ENCODE measurements at places on chromosomes 12 and 14. TPM values are rescaled to one million over a fixed set of nuclear protein-coding genes. Genes with fewer than 3 reads are reported as not detected.
A peak's percentile ranks its signal among the peaks of the same experiment; 100 is the strongest.

GRCh38 chr14:68820536-68820935 lies 27.7 kb upstream of the ZFP36L1 start:
- DNase-seq: no peak

GRCh38 chr14:54591461-54591860 lies 24.5 kb downstream of the SAMD4A start:
- DNase-seq: no peak

DNA sequence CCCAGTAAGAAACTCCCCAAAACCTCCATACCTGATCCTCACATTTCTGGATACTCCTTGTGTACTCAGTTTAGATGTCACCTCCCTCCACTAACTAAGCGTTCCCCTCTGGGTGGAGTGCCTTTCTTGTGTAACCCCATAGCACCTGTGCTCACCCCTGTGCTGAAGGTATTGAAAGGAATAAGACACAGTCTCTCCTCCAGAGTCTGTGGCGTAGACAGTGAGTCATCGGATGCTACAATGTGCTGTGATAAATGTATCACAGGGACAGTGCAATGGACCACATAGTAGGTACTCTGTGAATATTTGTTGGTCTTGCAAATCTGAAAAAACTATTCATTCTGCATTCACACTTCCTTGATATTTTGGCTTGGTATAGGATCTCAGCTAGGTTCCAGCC lies 30.8 kb downstream of the TSPAN9 start:
- DNase-seq: no peak

DNA sequence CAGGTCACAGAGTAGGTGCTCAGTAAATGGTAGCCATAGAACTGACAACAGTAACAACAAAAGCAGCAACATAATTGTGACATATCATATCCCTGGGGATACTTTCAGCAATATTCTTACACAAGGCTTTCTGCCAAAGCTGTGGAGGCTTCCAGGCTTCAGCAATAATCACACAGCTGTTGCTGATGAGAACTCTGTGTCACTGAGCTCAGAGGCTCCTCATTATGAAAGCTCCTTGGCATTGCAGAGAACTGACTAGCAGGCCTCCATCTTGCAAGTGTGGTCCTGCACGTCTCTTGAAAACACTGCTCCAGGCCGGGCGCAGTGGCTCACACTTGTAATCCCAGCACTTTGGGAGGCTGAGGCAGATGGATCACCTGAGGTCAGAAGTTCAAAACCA lies 97.3 kb upstream of the BTG1 start:
- no peak for DNase-seq

DNA sequence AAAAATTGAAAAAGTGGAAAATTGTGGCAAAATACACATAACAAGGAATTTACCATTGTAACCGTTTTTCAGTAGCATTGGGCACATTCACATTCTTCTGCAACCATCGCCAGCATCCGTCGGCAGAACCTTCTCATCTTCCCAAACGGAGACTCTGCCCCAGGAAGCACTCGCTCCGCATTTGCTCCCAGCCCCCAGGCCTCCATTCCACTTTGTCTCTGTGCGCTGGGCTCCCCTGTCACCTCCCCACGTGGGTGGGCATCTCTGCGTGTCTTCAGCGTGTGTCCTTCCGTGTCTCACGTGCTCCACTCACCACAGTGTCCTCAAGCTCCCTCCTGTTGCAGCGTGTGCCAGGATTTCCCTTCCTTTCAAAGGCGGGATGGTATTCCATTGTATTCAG lies 9.9 kb downstream of the GPR132 start:
- DNase-seq: no peak

- DNase-seq: no peak
Observed at GRCh38 chr12:121089031-121089812, 43.5 kb upstream of the P2RX7 start.

DNA sequence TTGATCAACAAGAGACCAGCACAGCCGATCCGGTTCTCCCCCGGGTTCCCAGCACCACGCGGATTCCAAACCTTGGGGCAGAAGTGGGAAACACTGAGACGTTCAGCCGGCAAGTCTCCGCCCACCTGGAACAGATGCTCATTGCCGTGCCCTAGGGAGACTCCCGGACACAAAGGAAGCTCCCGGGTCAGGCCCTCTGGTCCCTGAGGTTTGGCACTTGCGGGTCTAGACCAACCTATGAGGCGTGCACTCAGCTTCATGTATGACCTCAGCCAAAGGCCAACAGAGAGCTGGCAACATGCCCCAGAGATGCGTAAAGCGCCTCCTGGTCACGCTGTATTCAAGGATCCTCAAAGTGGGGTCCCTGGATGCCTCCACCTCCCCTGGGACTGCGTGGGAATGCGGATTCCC lies 2.5 kb downstream of the RIMBP2 start:
- DNase-seq: no peak

DNA sequence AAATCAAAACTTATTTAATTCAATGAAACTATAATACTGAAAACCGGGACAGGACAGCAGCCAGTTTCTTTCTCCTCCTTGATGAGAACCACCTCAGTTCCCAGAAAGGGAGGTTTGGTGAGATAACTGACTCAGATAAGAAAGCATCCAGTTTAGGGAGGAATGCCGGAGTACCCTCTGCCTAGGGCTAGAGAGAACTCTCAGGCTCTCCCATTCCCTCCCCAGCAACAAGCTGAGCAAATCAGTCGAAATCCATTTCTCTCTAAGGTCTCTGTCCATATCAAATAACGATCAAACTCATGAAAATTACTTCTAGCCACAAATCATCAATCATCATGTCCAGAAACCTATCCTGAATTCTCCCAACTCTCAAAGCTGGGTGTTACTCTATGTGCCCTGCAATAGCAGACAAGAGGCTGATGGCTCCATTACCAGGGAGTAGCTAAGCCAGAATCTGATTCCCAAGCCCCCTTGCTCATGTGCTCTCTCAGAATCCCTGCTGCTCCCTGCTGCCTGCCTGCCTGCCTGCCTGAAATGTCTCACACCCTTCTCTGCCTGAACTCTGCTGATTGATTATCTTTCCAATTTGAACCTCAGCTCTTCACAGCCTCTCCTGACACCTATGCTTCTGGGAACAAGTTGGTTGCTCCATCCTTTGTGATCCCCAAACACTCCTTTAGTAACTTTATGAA lies 49.4 kb downstream of the SLC25A47 start:
- DNase-seq: peak; percentile 40

DNA sequence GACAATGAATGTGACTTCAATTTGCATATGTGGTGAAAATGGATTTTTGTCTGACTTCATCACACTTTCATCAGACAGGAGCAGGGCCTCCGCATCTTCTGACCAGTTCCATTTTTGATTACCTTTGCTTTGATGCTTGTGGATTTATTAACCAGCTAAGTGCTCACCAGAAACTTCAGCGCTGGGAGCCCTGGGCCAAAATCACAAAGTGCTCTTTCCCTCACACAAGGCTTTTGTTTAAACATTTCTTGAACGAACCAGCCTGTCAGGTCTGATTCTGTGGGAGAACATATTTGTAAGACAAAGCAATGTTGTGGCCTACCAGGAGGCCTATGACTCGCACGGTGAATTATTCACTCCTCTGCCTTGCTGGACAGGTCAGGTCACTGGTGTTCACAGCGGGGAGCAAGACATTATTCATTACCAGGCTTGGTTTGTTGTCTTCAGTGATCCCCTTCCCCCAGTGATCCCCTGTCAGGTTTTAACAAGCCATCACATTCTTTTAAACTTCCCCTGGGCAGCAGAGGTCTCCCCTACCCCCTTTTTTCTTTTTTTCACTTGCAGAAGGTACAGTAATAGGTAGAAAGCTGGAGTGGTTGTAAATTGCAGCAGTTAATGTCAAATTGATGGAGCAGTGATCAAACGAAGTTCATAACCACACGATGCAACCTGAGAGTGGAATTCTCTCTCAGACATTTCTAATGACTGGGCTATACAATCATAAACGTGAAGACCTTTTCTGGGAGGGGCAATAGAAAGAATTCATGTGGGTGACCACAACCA lies 167.5 kb upstream of the PRICKLE1 start:
- peak; percentile 44 for DNase-seq

GRCh38 chr14:50667684-50667995 lies 466 bp downstream of the SAV1 start:
- no peak for DNase-seq

DNA sequence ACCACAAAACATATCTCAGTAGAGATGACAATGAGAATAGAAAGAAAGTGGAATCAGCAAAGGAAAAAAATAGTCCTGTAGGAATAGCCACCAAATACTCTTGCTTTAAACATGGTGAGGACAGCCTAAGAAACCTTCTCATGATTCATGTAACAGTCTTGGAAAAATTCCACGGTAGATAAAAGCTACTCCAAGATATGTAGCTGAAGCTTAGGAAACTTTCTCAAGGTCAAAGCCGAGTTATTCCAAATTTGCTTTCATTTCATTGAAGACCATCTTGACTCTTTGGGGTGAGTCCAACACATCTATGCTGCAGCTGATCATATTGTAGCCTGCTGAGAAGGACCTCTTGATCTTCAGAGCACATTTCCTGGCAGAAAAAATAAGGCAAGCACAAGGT lies 157.6 kb downstream of the PAH start:
- no peak for DNase-seq

DNA sequence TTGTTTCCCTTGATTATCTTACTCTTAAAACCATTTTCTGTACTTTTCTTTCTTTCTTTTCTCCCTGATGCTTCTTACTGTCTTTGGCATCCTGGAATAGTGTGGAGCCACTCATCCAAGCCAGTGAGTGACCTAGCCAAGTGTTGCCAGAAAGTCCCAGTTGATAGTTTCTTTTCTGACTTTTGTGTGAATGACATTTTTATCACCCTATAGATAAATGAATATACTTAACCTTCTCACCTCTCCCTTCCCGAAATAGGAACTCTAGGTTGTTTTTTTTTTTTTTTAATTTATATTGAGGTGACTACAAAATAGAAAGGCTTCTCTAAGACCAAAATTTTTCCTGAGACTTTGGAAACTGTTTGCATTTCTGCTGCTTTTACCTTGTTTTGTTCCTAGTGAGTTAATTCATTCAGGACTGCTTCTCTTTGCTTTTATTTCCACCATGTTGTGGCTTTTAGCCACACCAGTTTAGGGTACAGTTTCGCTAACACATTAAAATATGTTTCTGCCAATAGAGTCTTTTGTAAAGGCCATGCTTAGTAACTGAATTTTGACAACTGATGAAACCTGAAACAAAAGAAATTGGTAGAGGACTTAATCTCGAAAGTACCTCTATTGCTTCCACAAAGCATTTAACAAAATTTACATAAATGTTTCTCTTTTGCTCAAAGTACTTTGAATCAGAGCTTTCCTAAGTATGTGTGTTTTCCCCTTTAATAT lies 194.6 kb downstream of the ERC1 start:
- no peak for DNase-seq

DNA sequence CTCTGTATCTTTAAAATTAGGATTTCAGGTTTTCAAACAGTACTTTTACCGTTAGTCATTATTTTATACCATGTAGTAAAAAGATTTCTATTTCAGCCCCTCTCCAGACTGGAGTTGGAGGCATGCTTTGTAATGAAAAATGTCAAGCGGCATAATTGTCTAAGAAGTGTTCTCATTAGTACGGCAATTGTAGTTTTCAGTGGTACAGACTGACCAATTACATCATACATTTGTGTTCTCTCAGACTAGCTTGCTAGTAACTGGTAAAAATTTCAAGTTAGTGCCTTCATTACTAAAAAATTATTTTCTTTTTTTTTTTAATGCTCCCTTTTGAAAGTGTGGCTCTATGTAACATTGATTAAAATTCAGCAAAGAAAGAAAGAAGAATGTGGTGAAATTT lies 4.5 kb downstream of the USP30 start:
- DNase-seq: no peak

GRCh38 chr12:48901278-48901677 lies 24.0 kb downstream of the FKBP11 start:
- DNase-seq: no peak

GRCh38 chr14:104788873-104789663 lies 6.5 kb downstream of the AKT1 start:
- DNase-seq: no peak

POTEG gene
- not detected for polyA plus RNA-seq

SDR9C7 gene
- not detected for polyA plus RNA-seq

KDM2B gene
- polyA plus RNA-seq: 31.5 TPM

KRT2 gene
- polyA plus RNA-seq: not detected

CHPT1 gene
- 12.1 TPM for polyA plus RNA-seq

CLEC14A gene
- 569 TPM for polyA plus RNA-seq

RIMBP2 gene
- not detected for polyA plus RNA-seq

KIF5A gene
- polyA plus RNA-seq: 0.05 TPM

ATG2B gene
- polyA plus RNA-seq: 5.9 TPM

DNAH10 gene
- polyA plus RNA-seq: 0.04 TPM
